HFFc6 (cell line): ENCODE measurements at places on chromosomes 5 and 9.

DNA sequence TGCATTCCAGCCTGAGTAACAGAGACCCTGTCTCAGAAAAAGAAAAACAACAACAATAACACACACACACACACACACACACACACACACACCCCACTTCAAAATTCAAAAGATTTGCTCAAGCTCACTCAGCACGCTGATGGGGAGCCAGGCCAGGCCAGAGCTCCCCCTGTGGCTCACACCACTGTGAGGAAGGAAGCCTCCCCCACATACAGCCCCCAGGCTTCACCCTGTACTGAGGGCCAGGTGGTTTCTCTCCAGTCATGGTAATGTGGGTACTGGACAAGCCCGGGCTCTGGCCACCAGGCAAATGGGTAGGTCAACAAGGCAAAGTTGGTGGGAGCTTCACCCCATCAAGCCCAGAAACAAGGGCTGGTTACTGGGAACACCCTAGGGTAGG, 19.0 kb downstream of the ATOX1 start:
- DNase-seq: peak; percentile 4

- no peak for DNase-seq
Observed at GRCh38 chr5:63563008-63563917, 399.0 kb downstream of the HTR1A start.

DNA sequence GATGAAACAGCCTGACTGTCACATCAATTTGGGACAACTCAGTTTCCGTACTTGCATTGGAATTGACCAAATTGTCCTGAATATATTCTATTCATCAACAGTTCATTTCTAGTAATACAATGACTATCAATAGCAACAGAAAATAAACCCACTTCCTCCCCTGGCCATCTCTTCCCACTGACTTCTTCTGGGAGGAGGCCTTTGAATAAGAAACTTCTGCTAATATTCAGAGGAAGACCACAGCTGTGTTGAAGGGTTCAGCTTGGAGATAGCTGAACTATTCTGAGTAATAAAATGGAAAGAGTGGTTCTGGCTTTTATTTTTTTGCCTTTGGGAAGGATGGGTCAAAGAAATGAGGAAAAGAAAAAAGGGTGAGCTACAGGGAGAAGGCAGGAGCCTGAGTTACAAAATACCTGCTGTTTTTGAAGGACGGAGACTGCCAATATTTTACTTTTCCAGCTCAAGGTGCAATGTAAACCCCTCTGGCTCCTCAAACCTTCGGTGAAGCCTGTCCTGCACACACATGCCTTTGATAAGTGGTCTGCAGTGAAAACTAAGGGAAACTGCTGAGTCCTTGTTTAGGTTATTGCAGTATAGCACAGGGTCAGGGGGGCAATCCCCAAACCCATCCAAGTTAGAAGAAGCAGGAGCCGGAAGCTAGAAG, 29.9 kb downstream of the FYB1 start:
- DNase-seq: no peak

GRCh38 chr5:152883066-152883775, 478.1 kb upstream of the NMUR2 start:
- no peak for DNase-seq

DNA sequence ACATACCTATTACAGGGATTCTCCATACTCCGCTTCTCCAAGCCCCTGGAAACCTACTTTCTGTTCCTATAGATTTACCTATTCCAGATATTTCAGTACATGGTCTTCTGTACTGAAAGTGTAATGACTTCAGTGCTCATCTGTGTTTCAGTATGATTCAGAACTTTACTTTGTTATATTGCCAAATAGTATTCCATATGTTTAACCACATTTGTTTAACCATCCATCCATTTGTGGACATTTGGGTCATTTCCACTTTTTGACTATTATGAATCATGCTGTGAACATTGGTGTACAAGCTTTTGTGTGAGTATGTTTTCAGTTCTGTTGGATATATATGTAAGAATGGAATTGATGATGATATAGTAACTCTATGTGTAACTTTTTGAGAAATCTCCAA, 188.9 kb downstream of the PDZD2 start:
- peak; percentile 13 for DNase-seq

- no peak for DNase-seq
Observed at GRCh38 chr5:174529925-174530681, 194.3 kb upstream of the MSX2 start.

- DNase-seq: no peak
Observed at GRCh38 chr5:173742432-173742816, 126.0 kb upstream of the BOD1 start.
